Activated effector memory CD4-positive, alpha-beta T cell treated with anti-CD3 and anti-CD28 coated beads, Interleukin-2, amount 50 U/mL, for 16 hours (primary cell): ENCODE measurements at places on chromosomes 7 and 10.

- DNase-seq, result no peak
These were observed 60.1 kb downstream of the ZNF783 start for GRCh38 chr7:149321978-149322541.

DNA sequence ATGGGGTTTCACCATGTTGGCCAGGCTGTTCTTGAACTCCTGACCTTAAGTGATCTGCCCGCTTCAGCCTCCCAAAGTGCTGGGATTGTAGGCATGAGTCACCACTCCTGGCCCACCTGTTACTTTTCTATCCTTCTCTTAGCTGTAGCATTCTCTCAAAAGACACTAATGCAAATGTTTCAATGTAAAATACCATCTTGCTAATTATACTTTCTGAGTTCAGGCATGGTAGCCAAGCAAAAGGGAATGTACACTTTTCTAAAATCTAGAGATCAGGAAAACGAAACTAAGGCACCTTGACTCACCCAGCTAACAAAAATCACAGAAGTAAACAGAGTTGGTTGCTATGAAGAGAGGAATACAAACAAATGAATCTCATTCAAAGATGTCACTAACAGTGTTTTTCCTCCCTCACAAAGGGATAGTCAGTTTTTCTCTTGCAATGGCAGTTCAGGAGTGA lies 401.0 kb upstream of the NRP1 start:
- no peak for DNase-seq

DNA sequence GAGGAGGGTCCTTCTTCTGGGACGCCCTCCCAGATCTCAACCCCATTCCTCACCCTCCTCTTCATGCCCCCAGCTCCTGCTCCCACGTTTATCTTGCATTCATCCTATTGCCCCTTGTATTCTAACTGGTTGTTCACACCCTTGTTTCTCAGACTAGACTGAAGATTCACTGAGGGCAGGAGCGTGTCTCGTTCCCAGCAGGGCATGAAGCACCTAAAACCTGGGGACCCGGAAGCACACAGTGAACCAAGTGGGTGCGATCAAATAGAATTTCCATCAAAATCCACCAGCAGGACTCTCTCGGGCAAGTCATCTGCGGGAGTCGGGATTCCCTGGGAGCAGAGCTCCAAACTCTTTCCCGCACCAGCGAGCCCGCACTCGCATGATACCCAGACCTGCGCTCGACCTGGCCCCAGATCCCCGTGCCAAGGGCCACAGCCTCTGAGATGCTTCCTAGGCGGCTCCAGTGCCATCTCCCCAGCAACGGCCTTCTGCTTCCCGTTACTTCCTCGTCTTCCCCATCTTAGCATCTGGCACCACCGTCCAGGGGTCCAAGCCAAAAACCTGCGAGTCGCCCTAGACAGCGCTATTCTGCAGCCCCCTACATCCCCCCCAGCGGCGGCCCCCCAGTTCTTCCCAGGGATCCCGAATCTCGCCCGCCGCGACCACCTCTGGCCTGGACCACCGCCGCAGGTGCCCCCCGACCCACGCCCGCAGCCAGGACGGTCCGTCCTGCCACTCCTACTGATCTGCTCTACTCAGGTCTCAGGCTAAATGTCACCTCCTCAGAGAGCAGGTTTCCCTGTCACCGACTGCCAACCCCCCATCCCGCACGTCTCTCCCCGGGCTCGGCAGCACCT lies 6.1 kb upstream of the GBX1 start:
- DNase-seq, result no peak

- DNase-seq, result no peak
These were observed 62.6 kb upstream of the PLPP4 start for GRCh38 chr10:120394446-120394845.

- no peak for DNase-seq
These were observed 411.7 kb upstream of the NRP1 start for GRCh38 chr10:33746186-33746585.

GRCh38 chr7:138741453-138741735 lies 40.2 kb upstream of the SVOPL start:
- DNase-seq, result no peak

DNA sequence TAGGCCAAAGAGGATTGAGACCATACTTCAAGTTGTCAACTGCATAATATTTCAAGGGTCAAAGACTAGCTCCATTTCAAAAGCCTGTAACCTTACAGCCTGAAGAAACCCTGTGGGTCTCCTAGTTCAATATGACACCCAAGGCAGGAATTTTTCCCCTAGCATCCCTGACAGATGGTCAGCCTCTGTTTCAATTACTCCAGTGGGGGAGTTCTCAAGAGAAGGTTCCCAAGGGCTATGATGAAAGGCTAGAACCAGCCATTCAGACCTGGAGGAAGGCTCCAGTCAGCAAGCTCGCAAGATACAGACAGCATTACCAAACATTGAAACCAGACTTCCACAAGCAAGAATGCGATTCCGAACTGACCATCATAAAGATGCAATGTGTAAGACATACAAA lies 1.6 kb downstream of the HTR7 start:
- no peak for DNase-seq

GRCh38 chr10:76509446-76509845 lies 1078.0 kb downstream of the LRMDA start:
- no peak for DNase-seq

- no peak for DNase-seq
These were observed 27.1 kb upstream of the SLC35B4 start for GRCh38 chr7:134343796-134344195.

DNA sequence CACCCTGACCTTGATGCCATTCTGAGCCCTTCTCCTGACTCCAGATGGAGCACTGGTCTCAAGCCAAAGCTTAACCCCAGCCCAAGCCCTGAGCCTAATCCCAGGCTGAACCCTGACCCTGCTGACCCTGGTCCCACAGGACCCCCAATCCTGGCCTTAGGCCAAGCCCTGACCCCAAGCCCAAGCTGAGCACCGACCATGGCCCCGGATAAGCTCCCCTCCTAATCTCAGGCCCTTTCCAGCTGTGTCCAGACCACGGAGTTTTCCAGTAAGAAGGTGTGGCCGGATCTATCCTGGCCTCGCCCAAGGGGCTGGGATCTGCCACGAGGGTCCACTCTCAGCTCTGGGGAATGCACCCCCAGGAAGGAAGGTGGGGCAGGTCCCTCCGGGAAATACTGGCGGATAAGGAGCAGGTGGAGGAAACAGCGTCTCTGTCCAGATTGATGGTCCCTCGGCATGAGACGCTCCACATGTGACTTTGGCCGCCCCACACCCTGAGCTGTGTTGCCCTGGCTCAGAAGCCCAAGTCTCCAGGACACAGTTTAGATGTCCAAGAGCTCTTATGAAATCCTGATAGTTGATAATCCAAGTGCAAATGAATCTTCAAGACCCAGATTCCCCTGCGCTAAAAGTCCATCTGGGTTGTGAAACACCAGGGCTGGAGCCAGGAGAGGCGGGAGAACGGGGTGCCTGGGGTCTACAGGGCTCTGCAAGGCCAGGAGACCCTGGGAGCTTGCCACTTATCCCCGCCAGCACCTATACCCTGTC lies 10.4 kb downstream of the ELN start:
- no peak for DNase-seq

DNA sequence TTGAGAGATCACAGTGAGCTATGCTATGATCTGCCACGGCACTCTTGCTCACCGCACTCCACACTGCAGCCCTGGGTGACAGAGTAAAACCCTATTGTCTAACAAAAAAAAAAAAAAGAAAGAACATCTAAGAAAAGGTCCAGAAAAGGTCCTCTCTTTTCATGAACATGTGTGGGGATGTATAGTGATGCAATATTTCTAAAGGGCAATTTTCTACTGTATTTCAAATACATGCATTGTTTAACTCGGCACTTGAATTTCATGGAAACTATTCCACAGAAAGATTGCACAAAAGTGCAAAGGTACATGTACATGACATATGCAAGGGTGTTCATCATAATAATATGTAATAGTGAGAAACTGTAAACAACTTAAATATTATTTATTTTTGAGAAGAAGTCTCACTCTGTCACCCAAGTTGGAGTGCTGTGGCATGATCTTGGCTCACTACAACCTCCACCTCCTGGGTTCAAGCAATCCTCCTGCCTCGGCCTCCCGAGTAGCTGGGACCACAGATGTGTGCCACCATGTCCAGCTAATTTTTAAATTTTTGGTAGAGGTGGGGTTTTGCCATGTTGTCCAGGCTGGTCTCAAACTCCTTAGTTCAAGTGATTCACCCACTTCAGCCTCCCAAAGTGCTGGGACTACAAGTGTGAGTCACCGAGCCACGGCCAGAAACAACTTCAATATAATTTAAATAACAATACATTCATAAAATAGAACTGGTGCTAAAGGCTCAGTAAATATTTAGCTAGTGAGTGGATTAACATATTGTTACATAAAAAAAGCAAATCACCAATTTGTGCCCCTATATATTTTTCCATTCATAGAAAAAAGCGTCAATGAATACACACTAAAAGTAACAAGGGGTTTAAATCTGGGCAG lies 1.3 kb upstream of the PPRC1 start:
- no peak for DNase-seq

DNA sequence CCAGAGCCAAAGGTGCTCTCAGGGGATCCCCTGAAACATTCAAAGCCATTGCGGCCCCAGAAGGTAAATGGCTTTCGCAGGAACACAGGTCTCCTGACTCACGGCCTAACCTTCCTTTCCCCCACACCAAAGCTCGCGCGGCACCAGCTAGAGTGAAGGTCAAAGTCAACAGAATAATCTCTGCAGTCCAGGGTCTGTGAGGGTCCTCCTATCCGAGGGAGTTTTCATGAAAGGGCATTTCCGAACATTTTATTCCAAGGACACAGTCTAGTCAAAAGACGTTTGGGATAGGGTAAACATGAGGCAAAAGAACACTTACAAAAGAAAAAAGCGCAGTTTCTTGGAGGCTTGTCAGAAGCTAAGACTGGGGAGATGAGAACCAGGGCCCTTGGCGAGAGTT lies 559 bp upstream of the STEAP2 start:
- DNase-seq, result no peak

GRCh38 chr7:46452561-46453135 lies 531.6 kb upstream of the IGFBP3 start:
- DNase-seq, result no peak

GRCh38 chr10:21962358-21962757 lies 41.2 kb downstream of the DNAJC1 start:
- DNase-seq, result no peak

DNA sequence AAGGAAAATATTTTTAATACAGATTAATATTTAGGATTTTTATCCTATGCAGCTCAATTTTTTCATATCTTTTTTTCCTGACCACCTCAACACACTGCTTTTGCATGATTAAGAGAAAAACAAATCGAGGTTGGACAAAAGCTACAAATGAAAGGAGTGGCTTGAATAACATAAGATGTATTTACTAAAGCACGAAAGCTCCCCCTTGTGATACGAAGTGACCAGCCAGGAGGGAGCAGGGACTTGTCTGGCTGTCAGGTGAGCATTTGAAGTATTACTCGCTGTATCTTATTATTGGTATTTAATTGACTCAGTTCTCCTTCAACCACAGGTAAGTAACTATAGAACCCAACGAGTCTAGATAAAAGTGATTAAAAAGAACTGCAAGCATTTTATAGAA lies 265.2 kb upstream of the PHF14 start:
- DNase-seq, result no peak

- DNase-seq, result no peak
These were observed 68.9 kb downstream of the CDK6 start for GRCh38 chr7:92767437-92767836.

GRCh38 chr10:3904419-3904960 lies 119.5 kb upstream of the KLF6 start:
- DNase-seq, result no peak

GRCh38 chr7:88919478-88920131 lies 124.1 kb upstream of the TEX47 start:
- no peak for DNase-seq

- DNase-seq, result no peak
These were observed 119.6 kb downstream of the KLF6 start for GRCh38 chr10:3665316-3665908.

- DNase-seq, result no peak
These were observed 48.2 kb downstream of the ARMH3 start for GRCh38 chr10:102007796-102008195.

DNA sequence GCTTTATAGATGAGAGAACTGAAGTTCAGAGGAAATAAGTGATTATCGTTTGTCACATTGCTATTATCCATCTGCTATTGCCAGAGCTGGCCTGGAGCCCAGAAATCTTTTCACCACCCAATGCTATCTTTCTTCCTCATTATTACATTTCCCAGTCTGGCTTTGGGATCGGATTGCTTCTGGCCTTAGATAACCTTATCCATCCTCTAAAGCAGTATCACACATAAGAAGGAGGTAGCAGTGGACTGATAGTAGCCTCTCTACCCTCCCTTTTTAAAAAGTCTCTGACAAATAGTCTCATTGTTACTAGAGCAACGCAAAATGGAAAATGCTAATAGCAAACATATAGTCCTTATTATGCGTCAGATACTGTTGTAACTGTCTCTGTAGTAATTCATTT lies 1.3 kb upstream of the CLDN12 start:
- no peak for DNase-seq
